ENCODE measurements at places on chromosomes 16 and 17. TPM values are rescaled to one million over a fixed set of nuclear protein-coding genes. Genes with fewer than 3 reads are reported as not detected.

GRCh38 chr16:1763521-1764511 lies 7.5 kb downstream of the NME3 start:
- DNase-seq = no peak

- DNase-seq = peak; percentile 54
Measured at GRCh38 chr17:50687200-50688066, 20.3 kb downstream of the ANKRD40 start.

DNA sequence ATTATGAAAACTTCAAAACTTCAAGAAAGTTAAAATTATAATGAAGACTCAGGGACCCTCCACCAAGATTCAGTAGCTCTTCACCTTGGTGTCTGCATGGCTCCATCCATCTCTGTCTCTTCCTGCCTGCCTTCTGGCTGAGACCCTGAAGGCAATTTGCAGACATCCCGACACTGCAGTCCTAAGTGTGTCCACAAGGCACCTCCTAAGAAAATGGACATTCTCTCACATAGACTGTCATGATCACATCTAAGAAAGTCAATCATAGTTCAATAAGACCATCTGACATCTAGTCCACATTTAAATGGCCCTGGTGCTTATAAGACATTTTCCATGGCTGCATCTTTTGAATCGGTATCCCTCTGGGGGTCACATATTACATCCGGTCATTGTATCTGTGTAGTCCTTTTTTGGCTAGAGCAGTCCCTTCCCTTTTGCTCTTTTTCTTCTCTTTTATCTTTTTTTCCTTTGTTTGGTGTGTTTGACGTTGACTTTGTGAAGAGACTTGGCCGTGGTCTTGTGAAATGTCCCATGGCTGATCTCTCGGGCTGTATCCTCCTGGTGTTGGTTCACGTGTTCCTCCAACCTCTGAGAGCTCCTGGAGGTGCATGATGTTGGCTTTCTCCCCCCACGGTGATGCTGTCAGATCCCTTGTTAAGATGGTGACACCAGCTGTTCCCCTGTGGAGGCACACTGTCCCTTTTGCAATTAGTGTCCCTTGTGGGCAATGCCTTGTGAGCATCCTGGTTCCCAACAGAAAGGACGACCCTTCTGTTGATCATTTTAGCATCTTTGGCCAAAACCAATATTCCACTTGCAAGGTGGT lies 5.0 kb upstream of the TNFRSF13B start:
- DNase-seq = no peak

- no peak for DNase-seq
Measured at GRCh38 chr17:60164164-60164563, 14.4 kb downstream of the CA4 start.

Gene TBC1D26
- not detected for total RNA-seq

DNA sequence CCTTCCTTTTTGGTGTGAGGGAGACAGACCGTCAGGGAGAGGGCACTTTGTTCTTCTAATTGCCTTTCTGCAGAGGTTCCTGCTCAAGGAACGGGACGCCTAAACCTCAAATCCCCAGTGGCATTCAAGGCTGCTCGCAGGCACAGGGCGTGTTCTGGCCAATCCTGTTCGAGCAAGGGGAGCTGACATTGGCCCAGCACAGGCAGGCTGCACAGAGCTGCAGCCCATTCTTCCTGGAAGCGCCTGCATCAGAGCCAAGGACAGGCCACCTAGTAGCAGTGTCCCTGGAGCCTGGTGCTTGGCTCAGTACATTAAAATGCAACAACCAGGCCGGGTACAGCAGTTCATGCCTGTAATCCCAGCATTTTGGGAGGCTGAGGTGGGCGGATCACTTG lies 72.2 kb upstream of the CREBBP start:
- peak; percentile 52 for DNase-seq

- DNase-seq = no peak
Measured at GRCh38 chr17:17172001-17172939, 33.9 kb downstream of the PLD6 start.

DNA sequence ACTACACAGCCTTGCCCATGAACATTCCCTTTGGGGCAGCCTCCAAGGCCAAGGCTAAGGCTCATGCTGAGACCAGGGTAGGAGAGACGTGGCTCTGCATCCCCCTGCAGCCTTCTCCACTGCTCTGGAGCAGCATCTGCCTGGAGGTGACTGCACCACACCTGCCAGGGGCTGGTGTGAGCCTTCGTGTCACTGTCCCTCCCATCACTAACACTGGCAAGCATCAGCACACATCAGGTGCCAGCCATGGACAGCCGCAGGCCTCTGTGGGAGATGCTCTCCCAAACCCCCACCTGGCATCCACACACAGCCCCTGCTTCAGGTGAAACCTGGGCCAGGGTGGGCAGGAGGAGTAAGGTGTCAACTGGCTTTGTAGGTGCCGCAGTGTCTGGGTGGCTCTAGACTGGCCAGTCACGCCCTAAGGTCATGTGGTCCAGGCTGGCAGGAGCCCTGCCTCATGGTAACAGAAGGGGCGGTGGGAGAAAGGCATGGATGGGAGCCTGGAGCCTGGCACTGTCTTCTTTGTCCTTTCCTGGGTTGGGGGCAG lies 18.1 kb upstream of the MTSS2 start:
- DNase-seq = no peak

Gene MFAP4
- 4.3 TPM for total RNA-seq

DNA sequence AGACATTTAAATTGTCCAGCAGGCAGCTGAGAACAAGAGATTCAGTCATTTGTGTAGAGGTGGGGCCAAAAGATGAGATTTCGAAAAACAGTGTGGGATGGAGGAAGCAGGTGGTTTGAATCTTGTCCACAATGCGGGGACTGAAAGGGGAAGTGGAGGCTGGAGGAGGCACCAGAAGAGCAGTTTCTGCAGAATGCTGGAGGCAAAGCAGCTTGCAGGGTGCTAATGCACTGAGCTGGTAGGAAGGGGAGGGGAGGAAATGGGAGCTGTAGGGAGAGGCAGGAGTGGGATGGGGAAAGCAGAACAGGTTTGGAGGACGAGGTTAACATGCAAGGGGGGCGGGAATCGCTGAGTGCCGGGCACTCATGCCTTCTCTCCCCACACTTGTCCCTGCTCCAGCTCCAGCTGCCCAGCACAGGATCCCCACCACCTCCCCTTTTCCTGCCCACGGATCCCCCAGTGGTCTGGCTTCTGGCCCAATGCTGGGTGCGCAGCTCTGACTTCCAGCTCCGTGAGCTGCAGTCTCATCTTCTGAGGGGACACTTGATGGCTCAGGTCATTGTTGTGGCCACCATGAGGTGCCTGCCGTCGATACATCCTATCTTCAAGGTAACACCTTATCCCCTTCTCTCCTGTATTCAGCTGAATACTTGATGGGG lies 9.4 kb downstream of the C17orf100 start:
- DNase-seq = no peak

- no peak for DNase-seq
Measured at GRCh38 chr16:57483725-57484514, 2.4 kb downstream of the DOK4 start.

GRCh38 chr16:27314161-27314723 lies 468 bp downstream of the IL4R start:
- peak; percentile 82 for DNase-seq

- DNase-seq = no peak
Measured at GRCh38 chr17:14525551-14526455, 224.9 kb downstream of the HS3ST3B1 start.

Gene MLKL
- 2.8 TPM for total RNA-seq

DNA sequence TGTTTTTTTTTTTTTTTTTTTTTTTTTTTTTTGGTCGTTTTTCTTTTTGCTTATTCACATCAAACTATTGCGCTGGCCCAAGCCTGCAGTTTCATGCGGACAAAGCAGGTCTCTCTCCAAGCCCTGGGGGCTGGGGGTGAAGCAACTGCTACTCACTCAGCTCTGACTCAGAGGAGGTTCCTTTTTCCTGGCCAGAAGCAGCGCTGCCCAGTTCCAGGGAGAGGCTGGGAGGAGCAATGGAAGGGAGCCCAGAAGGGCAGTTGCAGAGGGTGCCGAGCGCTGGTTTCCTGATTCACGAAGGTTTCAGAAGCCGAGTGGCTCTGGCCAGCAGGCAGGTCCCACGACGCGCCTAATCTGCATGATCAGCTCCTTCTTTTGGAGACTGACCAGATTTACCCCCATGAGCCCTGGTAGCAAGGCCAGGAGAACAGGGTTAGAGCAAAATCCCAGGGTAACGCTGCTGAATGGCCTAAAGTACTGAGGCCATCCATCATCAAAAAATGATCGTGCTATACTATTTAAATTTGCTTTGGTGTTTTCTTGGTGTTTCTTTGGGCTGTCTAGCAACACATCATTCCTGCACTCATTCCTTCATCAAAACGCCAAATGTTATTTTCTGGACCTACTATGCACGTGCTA lies 144.7 kb upstream of the SOX9 start:
- DNase-seq = peak; percentile 99

DNA sequence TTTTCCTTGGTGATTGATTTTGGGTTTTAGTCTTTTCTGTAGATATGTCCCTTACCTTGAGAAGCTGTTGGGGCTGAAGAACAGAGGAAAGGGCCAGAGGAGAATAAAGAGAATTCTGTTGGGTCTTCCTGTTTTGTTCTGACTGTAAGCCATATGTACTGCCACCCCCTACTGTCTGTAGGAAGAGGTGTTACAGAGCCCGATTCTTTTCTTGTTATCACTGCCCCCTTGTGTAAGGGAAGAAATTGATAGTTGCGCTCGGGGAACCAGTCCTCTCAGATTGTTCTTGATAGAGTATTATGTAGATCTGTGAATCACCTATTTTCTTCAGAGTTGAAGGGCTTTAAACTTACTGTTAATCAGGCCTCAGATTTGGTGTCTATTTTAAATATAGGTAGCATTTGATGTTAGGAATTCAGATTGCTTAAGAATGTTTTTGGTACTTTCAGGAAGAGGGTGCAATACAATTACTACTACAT lies 2.4 kb downstream of the TANC2 start:
- DNase-seq = peak; percentile 54

DNA sequence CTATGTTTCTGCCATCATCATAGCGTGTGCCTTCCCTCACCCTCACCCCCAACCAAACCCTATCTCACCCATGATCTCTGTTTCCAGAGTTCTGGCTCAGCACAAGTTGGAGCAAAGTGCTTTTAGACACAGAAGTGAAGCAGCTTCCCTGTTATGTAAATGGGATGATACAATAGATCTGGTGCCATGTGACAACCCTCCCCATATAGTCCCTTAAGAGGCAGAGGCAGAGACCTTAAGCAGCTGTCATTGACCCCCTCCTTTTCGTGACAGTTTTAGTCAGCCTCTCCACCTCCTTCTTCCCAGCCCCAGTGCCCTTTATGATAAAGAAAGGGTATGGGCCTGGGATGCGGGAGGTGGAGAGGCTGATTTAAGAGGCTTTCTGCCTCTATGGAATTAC lies 40.3 kb upstream of the MED13 start:
- DNase-seq = no peak

Gene SPN
- not detected for total RNA-seq

DNA sequence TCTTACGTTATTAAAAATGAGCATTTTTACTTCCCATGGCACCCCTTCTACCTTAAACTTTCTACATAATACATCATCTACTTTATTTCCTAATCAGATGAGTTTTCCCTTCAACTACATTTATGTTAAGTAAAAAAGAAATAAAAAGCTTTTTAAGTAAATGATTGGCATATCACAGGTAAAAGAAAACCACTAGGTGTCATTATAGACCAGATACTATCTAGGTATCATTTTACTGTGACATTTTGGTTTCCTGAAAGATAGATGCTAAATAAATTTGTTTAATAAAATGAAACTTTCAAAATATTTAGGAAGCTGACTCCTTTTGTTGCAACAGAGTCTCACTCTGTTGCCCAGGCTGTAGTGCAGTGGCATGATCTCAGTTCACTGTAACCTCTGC lies 3.8 kb upstream of the CMTM1 start:
- DNase-seq = no peak

Gene TPSD1
- total RNA-seq = not detected

- DNase-seq = peak; percentile 55
Measured at GRCh38 chr17:9959377-9959981, 54.4 kb upstream of the RCVRN start.

- no peak for DNase-seq
Measured at GRCh38 chr17:65865715-65866425, 304.4 kb upstream of the AXIN2 start.

Gene KLHL10
- not detected for total RNA-seq

- DNase-seq = peak; percentile 99
Measured at GRCh38 chr17:59155439-59156177, at the start of gene PRR11. Gene PRR11, plus strand, starts transcription at chr17:59155746. Its CDS starts 14,007 bp downstream, at chr17:59169753.

Gene PDILT
- total RNA-seq = not detected

- DNase-seq = no peak
Measured at GRCh38 chr17:15414532-15415306, 52.7 kb downstream of the CDRT4 start.

DNA sequence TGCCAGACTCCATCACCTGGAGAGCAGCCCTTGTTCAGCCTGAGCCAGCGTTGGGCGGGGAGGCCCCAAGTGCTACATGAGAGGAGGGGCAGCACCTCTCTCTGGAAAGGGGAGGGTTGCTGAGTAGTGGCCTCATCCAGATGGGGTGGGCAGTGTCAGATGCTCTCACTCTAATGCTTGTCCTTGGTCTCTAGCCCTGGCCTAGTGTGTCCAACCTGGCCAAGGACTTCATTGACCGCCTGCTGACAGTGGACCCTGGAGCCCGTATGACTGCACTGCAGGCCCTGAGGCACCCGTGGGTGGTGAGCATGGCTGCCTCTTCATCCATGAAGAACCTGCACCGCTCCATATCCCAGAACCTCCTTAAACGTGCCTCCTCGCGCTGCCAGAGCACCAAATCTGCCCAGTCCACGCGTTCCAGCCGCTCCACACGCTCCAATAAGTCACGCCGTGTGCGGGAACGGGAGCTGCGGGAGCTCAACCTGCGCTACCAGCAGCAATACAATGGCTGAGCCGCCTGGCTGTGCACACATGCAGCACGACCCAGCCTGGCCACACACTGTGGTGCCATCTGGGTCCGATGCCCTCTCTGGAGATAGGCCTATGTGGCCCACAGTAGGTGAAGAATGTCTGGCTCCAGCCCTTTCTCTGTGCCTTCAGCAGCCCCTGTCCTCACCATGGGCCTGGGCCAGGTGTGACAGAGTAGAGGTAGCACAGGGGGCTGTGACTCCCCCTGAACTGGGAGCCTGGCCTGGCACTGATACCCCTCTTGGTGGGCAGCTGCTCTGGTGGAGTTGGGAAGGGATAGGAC lies 4.3 kb downstream of the CTRL start:
- no peak for DNase-seq

Gene KPNA2
- total RNA-seq = 187 TPM

- no peak for DNase-seq
Measured at GRCh38 chr16:9542165-9542755, 450.8 kb downstream of the HAPSTR1 start.

Gene ASPA
- not detected for total RNA-seq

DNA sequence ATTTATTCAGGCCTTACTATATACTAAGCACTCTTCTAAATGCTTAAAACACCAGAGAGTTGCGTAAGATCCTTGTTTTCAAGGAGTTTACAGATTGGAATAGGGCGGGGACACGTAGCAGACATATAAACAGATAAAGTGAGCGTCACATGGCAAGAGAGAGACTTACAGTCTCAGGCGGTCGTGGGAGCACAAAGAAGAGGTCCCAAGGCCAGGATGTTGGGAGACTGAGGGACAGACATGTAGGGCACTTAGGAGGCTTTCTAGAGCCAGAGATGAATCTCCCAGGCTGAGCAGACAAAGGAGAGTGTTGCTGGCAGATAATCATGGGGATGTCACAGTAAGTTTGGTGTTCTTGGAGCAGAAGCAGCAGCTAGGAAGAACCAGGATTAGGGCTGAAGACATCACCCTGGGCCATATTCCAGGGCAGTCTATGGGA lies 119.1 kb upstream of the ANKFN1 start:
- no peak for DNase-seq

All from MG63 (cell line).